Astrocyte (in vitro differentiated cells and primary cell): ENCODE measurements at places on chromosomes 13 and 19.
A peak's percentile ranks its signal among the peaks of the same experiment; 100 is the strongest.

GRCh38 chr13:37657134-37657533 lies 58.6 kb upstream of the POSTN start:
- DNase-seq: peak; percentile 87

DNA sequence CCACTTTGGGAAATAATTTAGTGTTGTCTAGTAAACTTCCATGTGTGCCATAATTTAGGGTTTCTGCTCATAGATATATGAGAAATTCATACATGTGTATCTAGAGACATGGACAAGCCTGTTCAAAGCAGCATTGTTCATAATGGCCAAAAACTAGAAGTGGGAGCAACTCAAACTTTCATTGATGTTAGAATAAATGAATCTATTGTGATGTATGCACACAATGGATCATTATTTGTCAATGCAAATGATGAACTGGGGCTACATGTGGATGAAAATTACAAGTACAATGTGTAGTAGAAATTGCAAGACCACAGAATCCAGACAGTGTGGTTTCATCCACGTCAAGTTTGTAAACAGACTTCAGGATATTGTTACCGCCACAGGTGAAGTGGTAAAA lies 284.7 kb downstream of the SLC7A1 start:
- DNase-seq: no peak

- DNase-seq: no peak
Measured at GRCh38 chr13:99806671-99807070, 164.9 kb downstream of the ZIC5 start.

- DNase-seq: no peak
Measured at GRCh38 chr13:42551611-42552010, 22.3 kb upstream of the TNFSF11 start.

DNA sequence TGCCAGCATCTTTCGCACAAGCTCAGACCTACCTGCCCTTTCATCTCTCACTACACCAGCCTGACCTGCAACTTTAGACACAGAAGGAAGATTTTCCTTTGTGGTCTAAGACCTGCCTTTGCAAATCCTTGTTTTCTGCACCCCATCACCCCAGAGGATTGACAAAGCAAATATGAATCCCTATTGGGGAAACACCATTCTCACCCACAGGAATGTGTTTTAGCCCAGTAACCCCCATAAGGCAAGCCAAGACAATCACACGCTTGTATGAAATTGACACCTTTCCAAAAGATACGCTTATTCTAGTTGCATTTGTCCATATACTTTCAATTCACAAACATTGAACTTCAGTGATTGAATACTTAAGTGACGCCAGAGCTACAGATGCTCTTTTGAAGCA lies 55.7 kb downstream of the SPATA13 start:
- peak; percentile 41 for DNase-seq

DNA sequence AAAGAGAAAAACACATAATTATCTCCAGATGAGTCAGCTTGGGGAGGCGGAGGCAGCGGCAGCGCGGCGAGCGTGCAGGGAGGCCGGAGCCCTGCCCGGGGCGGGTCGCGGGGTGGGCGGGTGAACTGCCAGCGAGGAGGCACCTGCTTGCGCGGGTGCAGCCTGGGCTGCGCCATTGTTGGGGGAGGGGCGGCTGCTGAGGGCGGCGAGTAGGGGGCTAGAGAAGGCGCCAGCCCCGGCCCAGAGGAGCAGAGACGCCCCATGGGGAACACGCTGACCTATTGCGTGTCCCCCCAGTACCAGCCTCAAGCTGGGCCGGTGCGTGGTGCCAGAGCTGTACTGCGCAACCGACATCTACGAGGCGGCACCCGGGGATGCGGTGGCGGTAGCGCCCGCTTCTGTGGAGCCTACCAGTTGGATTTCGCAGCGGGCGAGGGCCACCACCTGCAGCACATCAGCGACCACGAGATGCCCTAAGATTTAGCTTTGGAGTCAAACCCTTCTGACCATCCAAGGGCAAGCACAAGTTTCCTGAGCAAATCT lies 16.7 kb downstream of the ZNF100 start:
- DNase-seq: no peak

- DNase-seq: no peak
Measured at GRCh38 chr13:99370481-99371275, 63.5 kb upstream of the GPR183 start.

- no peak for DNase-seq
Measured at GRCh38 chr13:94178625-94179244, 300.7 kb downstream of the DCT start.

DNA sequence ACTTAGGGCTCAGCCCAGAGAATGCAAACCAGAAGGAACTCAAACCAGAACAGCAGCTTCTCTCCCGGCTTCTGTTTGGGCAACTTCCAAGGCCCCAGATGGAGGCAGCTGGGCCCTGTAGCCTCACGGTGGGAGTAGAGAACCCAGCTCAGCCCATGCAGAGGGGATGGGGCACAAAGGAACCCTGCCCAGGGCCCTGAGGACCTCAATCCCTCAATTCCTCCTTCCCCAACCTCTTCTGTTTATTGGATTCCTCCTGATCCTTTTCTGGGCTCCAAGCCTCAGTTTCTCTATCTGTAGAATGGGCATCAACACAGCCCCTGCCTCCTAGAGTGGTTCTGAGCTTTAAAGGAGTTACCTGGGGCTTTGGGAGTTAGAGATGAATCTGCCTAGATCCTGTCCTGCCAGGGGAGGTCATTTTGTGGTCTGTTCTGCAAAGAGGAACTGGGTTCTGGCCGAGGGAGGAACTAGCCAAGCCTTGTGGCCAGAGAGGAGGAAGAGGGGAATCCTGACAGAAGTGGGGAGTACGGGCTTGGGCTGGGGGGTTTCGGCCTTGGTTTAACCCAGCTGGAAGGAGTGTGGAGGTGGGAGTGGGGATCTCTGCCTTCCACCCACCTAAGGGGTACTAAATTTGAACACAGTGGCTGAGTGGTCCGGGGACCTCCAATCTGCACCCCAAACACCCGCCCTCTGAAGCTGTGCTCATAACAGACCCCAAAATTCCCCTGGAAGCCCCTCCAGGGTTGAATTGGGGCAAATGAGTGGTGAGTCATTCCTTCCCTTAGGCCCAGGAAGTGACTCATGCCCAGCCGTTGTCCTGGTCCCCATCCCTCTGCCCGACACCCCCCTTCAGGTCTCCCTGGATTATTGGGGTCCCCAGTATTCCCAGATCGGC lies 2.7 kb downstream of the ADGRE5 start:
- peak; percentile 36 for DNase-seq

GRCh38 chr13:113904411-113904810 lies 40.5 kb upstream of the GAS6 start:
- DNase-seq: no peak

DNA sequence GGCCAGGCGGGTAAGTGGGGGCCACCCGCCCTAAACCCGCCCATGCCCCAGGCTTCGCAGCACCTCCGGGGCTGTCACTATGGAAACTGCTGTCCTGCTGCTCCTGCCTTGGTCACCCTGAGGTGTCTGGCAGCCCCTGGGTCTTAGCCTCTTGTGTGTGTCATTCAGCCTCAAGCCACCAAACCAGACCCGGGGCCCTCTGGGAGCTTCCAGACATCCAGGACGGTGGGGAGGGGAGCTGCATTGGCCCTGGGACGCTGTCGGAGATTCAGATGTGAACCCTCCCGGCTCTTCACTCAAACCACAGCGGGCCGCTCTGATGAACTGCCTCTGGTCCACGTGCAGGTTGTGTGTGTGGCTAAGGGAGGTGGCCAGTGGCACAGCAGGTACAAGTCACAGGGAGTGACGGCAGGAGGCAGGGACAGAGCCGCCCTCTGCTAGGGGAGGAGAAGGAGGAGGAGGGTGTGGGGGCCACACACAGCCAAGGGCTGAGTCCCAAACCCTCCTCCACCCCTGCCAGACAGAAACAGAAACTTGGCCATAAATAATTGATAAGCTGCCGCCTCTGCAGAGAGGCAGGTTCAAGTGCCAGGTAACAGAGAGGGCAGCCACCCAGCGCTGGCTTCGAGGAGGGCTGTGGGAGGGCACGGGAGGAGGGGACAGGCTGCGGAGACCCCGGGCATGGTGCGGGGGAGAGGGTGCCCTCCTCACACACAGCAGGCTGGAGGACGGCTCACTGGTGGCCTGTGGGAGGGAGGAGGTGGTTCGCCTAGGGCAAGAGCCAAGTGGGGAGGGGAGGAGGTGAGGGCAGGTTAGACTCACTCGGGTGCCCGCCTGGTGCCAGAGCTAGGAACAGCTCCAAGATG lies 8.0 kb downstream of the NANOS3 start:
- DNase-seq: no peak

- no peak for DNase-seq
Measured at GRCh38 chr19:28297586-28298157, 915.3 kb downstream of the UQCRFS1 start.

DNA sequence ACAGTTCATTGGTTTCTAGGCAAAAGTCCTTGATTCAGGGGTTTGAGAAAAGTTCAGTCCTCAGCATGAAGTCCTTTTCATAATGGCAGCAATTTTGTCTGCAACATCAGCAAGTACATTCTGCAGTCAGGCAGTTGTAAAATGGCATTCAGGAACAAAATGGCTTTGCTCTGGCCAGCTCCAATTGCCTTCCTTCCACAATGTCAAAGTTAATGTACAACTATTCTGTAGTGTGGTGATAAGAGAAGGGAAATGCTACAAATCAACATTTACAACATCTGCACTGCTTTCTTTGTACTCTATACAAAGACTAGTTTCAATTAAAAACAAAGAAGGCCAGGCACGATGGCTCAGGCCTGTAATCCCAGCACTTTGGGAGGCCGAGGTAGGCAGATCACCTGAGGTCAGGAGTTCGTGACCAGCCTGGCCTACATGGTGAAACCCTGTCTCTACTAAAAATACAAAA lies 1.8 kb upstream of the NEK3 start:
- DNase-seq: no peak

DNA sequence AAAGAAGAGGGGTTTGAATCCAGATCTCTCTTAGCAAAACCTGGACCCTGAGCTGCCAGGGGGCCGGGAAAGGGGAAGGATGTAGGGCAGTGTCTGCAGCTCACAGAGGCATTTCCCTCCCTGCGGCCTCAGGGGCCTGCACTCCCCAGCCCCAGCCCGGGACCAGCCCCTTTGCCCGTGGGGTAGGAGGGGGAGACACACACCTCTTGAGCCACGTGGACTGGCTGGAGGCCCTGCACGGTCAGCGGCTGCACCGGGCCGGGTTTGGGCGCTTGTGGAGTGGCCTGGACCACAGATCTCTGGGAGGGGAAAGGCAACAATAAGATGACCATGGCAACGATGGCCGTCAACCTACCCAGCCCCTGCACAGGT lies 26.9 kb downstream of the RFX1 start:
- no peak for DNase-seq

DNA sequence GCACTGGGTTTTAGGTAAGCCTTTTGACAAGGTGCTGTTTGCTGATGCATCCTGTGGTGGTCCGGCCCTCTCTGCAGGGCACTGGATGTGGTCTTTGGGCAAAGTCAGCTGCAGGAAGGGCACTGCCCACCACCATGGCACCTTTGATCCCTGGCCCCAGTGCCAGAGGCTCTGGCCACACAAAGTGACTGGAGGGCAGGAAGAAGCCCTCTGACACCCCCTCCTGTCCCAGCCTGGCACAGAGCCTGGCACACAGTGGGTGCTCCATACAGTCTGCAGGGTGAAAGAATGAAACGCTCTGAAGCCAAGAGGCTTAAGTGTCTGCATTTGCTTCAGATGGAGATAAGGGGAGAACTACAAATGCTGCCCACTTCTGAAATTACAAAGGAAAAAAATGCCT lies 47.6 kb upstream of the CNMD start:
- DNase-seq: no peak

DNA sequence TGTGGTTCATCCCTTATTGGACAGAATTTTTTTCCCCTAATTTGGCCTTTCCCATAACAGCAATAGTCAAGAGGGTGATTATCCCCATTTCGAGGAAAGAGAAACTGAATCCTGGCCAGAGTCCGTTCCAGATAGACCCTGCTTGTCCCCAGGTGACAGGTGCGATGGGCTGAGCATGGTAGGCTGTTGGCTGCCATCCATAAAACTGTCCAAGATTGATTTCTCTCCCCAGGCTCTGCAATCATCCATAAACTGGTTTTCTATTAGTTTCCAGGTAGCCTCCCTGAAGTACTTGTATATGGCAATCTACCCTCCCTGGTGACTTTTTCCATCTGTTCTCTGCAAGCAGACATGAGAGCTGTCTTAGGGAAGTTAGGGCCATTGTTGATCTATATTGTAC lies 25.4 kb downstream of the SERP2 start:
- no peak for DNase-seq
